ENCODE measurements at places on chromosomes 11 and 22.

- DNase-seq = no peak
These were observed 16.0 kb downstream of the CALCA start for GRCh38 chr11:14956111-14956510.

DNA sequence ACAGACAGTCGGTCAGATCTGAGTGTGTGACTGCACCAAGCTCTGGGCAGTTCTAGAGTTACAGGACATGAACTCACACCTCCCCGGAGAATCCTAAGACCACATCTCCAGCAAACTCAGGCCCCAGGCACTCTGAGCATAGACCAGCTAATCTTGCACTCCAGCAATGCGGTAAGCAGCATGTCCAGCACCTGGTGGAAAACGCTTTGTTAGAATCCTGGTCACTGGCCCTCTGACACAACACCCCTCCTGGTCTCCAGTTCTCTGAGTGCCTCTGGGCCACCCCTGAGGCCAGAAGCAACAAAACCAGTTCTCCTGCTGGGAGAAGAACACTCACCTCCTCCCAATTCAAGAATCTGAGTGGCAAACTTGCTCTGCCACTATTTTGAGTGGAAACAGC lies 82.7 kb upstream of the TMEM45B start:
- no peak for DNase-seq

DNA sequence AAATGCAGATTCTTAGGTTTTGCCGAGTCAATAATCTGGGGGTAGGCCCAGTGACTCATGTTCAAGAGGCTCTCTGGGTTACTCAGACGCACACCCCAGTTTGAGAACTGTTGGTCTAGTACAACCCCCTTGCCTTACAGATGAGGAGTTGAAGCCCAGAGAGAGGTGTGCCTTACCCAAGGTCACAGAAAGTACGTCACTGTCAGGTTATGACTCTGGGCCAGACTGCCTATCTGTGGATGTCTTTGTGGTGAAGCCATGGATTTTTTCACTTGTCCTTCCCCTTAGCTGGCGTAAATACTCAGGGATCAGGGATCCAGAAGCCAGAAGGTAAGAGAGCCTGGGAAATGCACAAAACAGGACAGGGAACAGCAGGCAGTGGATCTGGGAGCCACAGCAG lies 25.2 kb upstream of the NECTIN1 start:
- no peak for DNase-seq

DNA sequence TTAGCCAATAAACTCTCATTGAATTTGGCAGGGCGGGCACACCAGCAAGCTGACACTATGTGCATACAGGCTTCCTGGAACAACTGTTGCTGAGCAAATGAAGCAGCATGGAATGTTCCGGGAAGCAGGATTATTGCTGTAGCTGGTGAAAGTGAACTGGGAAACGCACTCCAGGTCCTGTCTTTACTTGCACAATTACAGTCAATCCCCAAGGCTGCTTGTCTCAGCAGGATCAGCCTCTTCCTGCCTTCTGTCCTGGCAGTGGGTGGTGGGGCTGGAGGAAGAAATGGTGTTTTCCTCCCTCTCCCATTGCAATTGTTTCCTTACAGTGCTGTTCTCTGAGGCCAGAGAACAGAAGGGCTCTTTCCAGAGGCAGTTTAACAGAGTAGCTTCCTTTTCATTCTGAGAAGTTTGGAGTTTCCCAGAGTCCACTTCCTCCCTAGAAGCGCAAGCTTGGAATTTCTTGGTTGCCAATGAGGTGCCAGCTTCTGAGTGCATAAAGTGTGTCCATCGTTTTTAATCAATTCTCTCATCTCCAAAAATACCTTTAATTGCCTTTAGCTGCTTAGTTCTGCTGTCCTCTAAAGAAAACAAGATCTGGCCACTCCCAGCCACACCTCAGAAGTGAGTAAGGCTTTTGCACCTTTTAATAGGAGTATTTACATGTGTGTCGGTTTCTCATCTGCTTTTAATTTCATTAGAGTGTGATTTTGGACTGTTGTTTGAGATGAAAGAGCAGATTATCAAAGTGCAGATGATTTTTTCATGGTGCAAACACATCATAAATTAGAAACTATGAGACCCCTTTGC lies 19.9 kb downstream of the CD44 start:
- no peak for DNase-seq

GRCh38 chr11:35387111-35387982 lies 32.0 kb downstream of the SLC1A2 start:
- no peak for DNase-seq

GRCh38 chr22:27420195-27420816 lies 381.2 kb downstream of the MN1 start:
- no peak for DNase-seq

DNA sequence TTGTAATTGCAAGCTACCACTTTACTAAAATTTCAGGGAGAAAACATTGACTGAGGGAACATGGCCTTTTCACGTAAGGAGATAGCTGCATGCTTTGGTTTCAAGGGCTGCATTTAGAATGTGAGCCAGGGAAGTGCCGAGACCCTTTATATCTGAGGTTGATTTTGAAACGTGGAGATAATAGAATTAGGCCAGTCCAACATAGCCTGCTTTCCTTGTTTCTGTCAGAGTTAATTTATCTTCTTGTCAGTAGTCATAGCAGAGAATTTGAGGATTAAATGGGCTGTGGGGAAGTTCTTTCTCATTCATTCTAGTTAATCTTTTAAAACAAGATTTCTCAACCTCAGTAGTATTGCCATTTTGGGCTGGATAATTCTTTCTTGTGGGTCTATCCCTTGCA lies 12.2 kb downstream of the ALKBH3 start:
- no peak for DNase-seq

DNA sequence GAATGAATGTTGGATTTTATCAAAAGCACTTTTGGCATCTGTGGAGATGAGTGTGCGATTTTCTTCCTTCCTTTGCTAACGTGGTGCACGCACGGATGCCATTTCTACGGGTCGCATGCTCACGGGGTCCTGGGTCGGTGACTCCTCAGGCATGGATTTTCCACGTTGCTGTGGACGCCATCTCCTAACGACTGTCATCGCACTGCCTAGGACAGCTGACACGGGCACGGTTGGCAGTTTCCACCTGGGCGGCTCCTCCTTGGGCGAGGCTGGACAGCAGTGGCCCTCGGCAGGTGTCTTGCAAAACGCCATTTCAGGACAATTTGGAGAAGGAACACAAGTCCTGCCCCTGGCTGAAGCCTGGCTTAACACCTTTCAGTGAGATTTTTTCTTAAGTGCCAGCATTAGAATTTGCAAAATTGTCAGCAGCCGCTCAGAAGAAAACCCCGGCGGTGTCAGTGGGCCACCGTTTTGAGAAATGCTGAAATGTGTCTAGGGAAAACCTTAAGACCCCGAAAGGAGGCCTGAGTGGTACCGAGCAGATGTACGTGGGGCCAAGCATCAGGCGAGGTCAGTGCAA lies 34.7 kb upstream of the TOLLIP start:
- no peak for DNase-seq

- DNase-seq = no peak
These were observed 4.3 kb downstream of the LDHC start for GRCh38 chr11:18416459-18416858.

DNA sequence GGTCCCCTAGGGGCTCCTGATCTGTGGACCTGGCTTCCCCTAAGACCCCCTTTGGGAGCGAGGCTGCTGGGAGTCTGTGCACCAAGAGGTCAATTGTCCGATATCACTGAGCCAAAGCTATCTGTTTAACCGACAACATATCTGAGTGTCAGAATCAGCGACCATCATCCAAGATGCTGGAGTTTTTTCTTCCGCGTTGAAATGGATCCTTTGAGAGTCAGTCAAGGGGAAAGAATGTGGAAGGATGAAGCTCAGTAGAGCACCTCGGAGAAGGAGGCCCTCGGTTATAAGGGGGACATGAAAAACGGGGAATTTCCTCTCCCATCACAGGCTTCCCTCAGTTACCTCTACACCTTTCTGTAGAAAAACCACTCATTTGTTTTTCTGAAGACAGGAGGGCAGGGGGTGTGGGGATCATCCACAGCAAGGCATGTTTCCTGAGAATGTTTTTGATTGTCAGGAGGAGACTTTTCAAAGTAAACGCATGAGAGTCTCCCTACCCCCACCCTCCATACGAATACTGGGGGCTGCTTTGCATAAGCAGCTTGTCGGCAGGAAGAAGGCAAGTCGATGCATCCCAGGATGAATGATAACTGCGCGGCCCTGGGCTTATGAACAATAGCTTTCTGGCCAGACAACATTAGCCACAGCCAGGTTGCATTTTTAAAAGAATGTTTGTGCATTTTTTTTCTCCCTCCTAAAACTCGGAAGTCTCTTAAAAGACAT lies 37.7 kb upstream of the CCND1 start:
- no peak for DNase-seq

Measured in stimulated activated naive CD8-positive, alpha-beta T cell treated with anti-CD3 and anti-CD28 coated beads, Interleukin-15, amount 100 ng/mL, for 72 hours (primary cell).